Skin of body (tissue), 3 donors: ENCODE measurements at places on chromosomes 5 and 9. TPM values are rescaled to one million over a fixed set of nuclear protein-coding genes. Genes with fewer than 3 reads are reported as not detected.
A peak's percentile ranks its signal among the peaks of the same experiment; 100 is the strongest.

- DNase-seq = no peak
Observed at GRCh38 chr9:137478962-137479861, 20.1 kb upstream of the NSMF start.

DNA sequence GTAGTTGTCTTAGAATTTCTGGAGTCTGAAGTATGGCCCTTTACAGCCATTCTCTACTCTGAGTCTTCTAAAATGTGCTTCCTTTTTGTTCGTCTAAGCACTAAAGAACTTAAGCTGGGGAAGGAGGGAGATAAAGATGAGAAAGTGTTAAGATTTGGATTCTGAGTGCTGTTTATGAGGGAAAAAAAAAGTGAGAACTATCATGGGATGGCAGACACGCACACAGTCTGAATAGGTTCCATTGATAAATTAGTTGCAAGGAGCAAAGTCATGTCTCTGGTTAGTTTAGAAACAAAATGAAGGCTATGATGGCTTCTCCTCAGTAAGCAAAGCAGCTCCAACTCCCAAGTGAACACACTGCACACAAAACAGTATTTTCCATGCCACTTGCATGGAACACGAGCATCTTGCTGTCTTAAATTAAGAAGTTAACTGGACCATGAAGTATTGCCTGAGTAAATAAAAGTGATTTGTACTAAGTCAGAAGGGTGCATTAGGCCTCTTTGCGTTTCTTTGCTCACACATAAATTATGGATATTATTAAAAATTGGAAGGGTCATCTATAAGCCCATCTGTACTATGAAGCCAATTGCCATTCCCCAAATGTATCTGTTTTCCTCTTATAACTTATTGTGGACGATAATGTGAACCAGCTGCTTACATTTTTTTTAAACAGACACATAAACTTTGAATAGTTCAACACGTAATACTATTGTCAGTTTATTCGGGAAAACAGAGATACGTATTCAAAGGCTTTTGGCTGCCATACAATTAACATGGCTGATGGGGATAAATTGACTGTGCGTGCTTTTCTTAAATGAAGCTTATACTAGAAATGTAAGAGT is 199.3 kb downstream of the SGCD start:
- peak; percentile 97 for DNase-seq

DNA sequence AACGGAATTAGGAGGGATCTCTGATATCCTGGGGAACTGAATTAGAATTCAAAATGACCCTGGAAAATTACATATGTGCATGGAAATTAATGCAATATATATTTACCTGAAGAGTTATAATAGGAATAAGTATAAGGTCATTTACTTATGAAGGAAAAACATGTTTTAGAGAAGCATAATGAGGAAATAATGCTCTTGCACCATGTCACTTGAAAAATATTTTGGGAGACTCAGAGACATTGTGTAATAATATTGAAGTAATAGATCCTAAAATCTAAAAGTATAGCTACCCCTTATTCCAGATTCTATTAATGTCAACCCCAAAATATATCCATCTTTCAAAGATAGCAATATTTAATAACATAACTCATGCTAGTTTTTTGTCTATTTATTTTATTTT is 28.4 kb downstream of the SPZ1 start:
- no peak for DNase-seq

DNA sequence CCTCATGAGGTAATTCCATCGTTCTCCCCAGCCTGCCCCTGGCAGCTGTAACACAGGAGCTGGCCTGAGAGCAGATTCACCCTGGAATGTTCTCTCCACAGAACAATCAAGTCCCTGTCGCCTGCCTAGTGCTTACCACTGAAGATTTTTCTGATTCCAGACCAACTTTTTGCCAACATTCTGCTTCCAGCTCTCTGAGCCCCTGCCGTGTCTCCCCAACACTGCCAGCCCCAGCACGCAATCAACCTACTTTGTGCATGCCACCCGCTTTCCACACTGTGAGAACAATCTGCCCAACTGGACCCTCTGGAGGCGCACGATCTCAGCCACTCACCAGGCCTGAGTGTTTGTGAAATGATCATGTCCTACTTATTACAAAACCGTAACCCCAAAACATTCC is 62.6 kb downstream of the PSMB7 start:
- DNase-seq = no peak

- DNase-seq = peak; percentile 66
Observed at GRCh38 chr9:4666042-4666699, at the start of gene SPATA6L. SPATA6L (minus strand) TSS chr9:4666480; CDS start chr9:4666250, 230 bp downstream.

DNA sequence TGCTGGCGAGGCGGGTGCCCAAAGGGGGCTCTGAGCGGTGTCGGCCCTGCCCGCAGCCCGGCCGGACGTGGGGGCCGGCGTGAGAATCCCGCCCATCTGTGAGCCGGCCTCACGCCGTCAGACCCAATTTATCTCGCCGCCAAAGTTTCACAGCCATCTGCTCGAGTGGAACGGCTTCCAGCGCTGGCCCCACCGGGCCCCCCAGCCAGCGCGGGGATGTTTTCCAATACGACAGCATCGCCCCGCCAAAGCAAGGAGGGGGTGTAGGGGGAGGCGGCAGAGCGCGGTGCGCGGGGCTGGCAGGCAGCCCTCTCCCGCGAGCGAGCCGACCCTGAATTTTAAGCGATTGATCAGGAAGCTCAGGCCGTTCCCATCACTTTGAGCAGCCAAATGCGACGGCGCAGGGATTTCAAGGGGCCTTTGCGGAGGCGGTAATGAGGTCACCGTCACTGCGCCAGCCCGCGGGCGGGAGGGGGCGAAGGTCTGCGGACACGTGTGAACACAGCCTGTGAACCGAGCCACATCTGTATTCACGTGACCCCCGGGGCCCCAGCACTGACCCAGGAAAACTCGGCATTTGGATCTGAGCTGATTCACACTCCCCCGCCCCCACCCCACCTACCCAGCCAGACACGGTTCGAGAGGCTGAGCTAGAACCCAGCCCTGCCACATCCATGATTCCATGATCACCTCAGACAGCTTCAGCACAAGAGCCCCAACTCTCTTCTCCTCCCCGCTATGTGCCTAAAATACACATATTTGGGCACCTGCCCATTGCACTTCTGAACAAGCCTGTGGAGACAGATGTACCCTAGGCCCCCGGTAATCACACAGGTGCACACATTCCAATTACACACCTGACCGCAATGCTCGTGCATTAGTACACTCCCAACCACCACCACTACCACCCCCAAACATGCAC is 47.8 kb upstream of the PSD2 start:
- DNase-seq = no peak

DNA sequence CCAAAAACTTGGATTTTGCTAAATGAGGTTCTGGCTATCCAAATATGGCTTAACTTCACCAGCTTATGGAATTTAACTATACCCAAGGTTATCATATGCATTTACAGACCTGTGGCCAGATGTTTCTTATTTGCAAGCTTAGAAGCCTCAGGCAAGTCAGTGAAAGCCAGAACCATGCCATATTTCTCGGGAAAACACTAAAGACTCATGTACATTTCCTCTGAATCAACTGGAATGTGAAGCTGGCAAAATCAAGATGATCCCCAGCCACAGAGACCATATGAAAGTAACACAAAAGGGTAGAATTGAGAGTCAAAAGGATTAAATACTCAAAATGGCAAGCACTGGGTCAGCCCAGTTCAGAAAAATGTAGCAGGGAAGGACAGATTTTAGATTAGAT is 76.4 kb upstream of the SLC1A1 start:
- no peak for DNase-seq

Gene SCGB3A2
- not detected for total RNA-seq
